ENCODE measurements at places on chromosomes 11 and 22. TPM values are rescaled to one million over a fixed set of nuclear protein-coding genes. Genes with fewer than 3 reads are reported as not detected.

DNA sequence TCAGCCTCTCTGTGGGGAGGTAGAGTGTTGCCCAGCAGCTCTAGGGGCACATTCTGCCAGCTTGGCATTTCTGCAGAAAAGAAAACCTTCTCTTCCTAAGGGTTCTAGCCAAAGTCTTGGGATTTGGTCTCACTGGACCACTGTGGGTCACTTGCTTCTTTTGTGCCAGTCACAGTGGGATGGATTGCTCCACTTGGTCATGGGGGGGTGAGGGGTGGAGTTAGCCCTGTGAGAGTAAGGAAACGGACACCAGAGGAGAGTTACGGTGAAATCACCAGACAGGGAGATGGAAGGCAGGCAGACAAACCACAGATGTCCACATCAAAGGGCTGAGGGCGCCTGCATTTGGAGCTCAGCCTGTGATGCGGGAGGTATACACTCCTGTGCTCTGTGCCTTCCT, 10.8 kb downstream of the SGSM1 start:
- H3K27me3 ChIP-seq = no peaks in the 10 kb centered on the region
- no peak for DNase-seq
- peaks cover 2% of the 10 kb centered on the region for H3K36me3 ChIP-seq

GRCh38 chr11:70876685-70877084, 375.7 kb downstream of the SHANK2 start:
- DNase-seq = no peak
- no peaks in the 10 kb centered on the region for H3K4me1 ChIP-seq
- H3K36me3 ChIP-seq = no peaks in the 10 kb centered on the region
- peaks cover 8% of the 10 kb centered on the region for H3K27me3 ChIP-seq
- H3K27ac ChIP-seq = no peak overlapping the region

DNA sequence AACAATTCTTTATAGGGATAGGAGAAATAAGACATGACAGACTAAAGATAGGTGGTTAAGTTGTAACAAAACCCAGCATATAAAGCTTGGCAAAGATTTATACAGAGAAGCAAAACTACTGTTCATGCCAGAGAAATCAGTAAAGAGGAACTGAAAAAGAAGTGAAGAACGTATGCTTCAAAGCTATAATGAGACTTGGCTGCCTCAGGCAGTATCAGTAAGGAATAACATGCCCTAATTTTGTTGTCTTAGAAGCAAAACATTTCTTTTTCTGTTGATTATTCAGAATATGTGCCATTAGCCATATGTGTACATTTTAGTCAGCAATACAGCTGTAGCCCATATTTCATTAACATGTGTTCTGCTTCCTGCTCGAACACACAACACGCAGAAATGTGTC, 403.2 kb downstream of the NELL1 start:
- H3K4me1 ChIP-seq = no peaks in the 10 kb centered on the region
- no peak for DNase-seq
- no peaks in the 10 kb centered on the region for H3K36me3 ChIP-seq
- H3K27me3 ChIP-seq = no peaks in the 10 kb centered on the region
- no peak overlapping the region for H3K4me3 ChIP-seq
- H3K27ac ChIP-seq = no peak overlapping the region

DNA sequence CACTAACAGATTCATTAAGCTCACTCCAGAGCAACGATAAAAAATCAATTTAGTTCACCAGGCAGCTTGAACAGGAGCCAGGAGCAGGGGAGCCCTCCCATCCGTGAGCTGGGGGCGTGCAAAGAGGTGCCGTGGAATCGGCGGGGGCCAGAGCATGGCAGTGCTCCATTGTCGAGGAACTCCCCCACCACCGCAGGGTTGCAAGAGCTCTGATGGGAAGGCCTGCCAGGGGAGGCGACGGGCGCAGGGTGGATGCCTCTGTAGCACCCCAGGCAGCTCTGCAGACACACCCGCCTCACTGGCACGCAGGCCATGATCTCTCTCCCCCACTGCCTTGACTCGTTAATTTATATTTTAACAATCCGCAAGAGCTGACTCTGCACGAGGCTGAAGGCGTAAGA, 433.2 kb downstream of the MIAT start:
- H3K27me3 ChIP-seq = peaks cover 13% of the 10 kb centered on the region
- H3K4me1 ChIP-seq = no peaks in the 10 kb centered on the region
- H3K4me3 ChIP-seq = no peak overlapping the region
- DNase-seq = no peak

DNA sequence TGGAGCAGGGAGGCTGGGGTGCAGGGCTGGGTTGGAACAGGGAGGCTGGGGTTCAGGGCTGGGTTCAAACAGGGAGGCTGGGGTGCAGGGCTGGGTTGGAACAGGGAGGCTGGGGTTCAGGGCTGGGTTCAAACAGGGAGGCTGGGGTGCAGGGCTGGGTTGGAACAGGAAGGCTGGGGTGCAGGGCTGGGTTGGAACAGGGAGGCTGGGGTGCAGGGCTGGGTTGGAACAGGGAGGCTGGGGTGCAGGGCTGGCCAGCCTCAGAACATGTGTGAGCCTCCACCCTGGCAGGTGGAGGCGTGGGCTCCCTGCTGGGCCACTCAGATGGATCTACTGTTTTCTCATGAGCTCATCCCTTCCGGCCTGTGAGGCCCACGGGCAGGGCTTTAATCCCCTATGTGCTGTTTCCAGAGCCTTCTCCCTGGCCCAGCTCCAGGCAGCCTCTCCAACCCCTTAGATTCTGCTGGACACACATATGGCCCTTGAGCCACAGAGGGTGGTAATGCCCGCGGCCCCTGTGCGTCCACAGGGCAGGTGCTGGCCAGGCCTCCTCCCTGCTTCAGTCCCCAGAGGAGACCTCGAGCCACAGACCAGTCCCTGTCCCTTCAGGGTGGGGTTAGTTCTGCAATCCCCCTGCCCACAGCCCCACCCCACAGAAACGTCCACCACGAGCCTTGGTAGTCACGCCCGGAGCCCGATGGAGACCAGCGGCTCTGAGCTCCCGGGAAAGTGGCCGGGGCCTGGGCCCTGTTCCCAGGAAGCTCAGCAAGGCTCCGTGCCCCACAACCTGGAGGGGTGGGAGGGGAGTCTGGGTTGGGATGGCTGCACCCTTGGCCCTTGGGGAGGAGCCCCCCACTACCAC, 197.9 kb downstream of the BRD1 start:
- peaks cover 3% of the 10 kb centered on the region for H3K36me3 ChIP-seq
- no peaks in the 10 kb centered on the region for H3K4me1 ChIP-seq
- no peaks in the 10 kb centered on the region for H3K27me3 ChIP-seq
- H3K27ac ChIP-seq = no peak overlapping the region
- H3K4me3 ChIP-seq = no peak overlapping the region

DNA sequence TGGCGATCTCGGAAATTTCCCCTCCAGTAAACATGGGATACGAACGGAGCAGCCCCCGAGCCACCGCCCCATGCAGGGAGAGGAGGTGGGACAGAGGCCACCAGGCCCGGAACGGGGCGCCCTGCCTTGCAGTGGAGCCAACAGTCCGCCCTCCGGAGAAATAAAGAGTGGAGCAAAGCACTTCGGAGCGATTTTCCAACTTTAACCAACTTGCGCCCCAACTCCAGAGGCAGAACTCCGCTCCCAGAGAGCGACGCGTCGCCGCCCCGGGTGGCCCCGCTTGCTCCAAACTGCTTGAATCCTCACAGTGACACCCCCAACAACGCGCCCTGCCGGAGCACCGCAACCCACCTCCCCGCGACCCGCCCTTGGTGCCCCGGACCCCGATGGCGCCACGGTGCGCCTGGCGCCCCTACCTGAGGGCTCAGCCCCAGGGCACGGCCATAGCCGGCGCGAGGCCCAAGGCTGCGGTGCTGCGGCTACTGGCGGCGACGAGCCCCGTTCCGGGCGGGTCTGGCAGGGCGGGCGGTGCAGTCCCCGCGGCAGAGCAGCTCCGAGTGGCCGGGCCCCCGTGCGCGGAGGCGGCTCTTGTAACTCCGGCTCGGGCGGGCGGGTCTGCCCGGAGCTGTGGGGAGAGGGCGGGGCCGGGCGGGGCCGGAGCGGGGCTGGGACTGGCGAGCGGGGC, at the start of gene AHNAK:
TSS of gene AHNAK (minus strand) at position 563 of the 685 bp plus-strand sequence. CDS start 10,708 bp downstream, outside the sequence.
- DNase-seq = peak; percentile 85
- peak within 1 kb of the TSS; percentile 83 for H3K4me3 ChIP-seq
- peaks cover 69% of the 10 kb centered on the region for H3K4me1 ChIP-seq
- H3K36me3 ChIP-seq = peaks cover 1% of the 10 kb centered on the region

GRCh38 chr22:22109693-22110466, 127.3 kb upstream of the TOP3B start:
- peaks cover 4% of the 10 kb centered on the region for H3K27me3 ChIP-seq
- H3K4me1 ChIP-seq = peaks cover 15% of the 10 kb centered on the region
- H3K36me3 ChIP-seq = no peaks in the 10 kb centered on the region
- no peak for DNase-seq

DNA sequence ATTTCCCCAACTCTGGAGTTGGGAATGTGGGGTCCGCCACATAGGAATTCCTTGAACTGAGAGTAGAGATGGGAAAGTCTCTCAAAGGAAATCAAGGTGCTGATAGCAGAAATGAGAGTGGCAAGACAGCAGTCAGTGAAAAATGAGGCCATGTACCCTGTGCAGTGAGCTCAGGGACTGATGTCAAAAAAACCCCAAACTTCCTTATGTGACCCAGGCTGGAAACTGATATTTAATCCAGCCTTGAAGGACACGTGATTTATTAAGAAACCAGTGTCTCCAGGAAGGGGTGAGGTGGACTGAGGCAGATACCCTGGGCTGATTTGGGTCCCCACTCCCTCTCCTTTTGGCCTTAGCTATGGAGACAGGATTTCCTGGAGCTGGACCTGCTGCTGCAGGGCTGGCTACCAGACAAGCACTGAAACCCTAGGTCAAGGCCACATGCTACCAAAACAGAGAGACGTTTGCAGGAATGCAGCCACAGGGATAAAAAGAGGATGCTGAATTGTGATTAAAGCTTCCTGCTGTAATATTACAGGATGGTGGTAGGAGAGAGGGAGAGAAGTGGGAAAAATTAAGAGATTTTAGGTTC, 25.3 kb upstream of the FCHSD2 start:
- H3K36me3 ChIP-seq = no peaks in the 10 kb centered on the region
- no peaks in the 10 kb centered on the region for H3K4me1 ChIP-seq
- H3K27me3 ChIP-seq = peaks cover 4% of the 10 kb centered on the region

GRCh38 chr11:11387622-11388305, 34.7 kb upstream of the CSNK2A3 start:
- no peak overlapping the region for H3K4me3 ChIP-seq
- no peak for DNase-seq
- no peak overlapping the region for H3K27ac ChIP-seq
- no peaks in the 10 kb centered on the region for H3K36me3 ChIP-seq
- no peaks in the 10 kb centered on the region for H3K4me1 ChIP-seq
- H3K27me3 ChIP-seq = no peaks in the 10 kb centered on the region

DNA sequence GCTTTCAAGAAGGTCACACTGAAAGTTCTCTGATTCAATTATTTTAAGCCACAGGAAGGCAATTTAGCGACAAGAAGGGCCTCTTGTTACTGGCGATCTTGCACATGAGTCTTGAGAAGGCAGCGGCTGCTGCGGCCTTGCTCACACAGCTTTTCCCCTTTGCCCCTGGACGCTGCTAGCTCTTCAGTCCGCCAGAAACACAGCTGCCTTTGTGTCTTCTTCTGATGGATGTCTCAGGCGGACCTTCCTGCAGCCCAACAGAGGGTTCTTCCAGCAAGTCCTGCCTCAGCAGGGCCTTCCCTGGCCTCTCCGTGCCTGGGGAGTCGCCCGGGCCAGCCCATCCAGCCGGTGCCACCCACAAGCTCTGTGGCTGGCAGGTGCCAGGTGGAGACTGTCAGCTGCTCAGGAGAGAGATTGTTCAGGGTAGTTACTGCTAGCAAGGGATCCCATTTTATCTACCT, 59.4 kb downstream of the PKNOX2 start:
- H3K4me1 ChIP-seq = no peaks in the 10 kb centered on the region
- no peak overlapping the region for H3K4me3 ChIP-seq
- H3K27ac ChIP-seq = no peak overlapping the region
- no peak for DNase-seq
- H3K36me3 ChIP-seq = no peaks in the 10 kb centered on the region
- peaks cover 2% of the 10 kb centered on the region for H3K27me3 ChIP-seq

DNA sequence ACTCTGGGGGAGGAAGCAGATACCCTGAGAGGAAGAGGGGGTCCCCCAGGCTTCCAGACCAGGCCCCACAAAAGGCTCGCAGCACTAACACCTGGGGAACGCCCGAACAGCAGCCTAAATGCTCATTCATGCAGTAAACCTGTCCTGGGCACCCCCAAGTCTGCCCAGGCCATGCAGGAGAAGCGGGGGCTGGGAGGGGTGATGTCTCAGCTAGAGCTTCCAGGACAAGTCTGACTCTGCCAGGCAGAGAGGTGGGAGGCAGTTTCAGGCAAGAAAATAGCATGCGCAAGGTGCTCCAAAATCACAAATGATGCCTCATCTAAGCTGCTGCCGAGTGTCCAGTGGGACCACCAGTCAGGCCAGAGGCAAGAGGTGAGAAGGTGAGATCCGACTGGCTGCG, 14.6 kb downstream of the CABP7 start:
- H3K4me3 ChIP-seq = no peak overlapping the region
- H3K27me3 ChIP-seq = no peaks in the 10 kb centered on the region
- no peaks in the 10 kb centered on the region for H3K36me3 ChIP-seq
- H3K4me1 ChIP-seq = no peaks in the 10 kb centered on the region

DNA sequence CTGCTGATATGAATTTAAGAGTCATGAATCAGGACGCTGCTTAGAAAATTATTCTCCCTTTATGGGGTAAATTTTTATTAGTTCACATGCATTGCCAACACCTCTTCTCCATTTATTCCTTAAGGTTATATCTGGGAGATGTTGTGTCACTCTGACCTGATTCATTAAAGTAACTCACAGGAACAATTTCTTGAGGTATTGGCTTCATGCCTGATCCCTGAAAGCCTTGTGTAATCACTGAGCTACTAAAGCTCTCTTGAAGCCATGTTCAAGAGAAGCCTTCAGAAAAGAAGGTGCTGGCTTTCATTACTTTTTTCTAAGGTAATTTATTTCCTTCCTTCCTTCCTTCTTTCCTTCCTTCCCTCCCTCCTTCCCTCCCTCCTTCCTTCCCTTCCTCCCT, 420.6 kb downstream of the RAB38 start:
- no peak overlapping the region for H3K27ac ChIP-seq
- H3K36me3 ChIP-seq = no peaks in the 10 kb centered on the region
- no peak overlapping the region for H3K4me3 ChIP-seq
- DNase-seq = no peak
- H3K27me3 ChIP-seq = no peaks in the 10 kb centered on the region
- no peaks in the 10 kb centered on the region for H3K4me1 ChIP-seq

DNA sequence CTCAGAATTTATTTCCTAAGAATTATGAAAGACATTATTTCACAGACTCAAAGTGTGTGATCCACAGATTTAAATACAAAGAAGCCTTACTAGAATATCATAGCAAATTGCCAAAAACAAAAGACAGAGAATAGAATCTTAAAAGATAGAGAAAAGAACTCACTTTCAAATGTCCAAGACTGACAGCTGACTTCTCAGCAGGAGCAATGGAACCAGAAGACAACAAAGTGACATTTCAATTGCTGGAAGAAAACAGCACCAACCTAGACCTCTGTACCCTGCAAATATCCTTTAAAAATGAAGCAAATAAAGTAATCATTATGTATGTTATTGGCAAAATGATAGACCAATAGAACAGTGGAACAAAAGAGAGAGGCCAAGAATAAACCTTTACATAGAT, 109.2 kb downstream of the TTC17 start:
- H3K4me1 ChIP-seq = no peaks in the 10 kb centered on the region
- no peak for DNase-seq
- peaks cover 47% of the 10 kb centered on the region for H3K36me3 ChIP-seq
- no peak overlapping the region for H3K27ac ChIP-seq
- no peaks in the 10 kb centered on the region for H3K27me3 ChIP-seq

Gene VSTM5
- not detected for total RNA-seq

Gene DERL3
- 5.2 TPM for total RNA-seq

Gene CHRNA10
- 0.91 TPM for total RNA-seq

Gene TUB
- total RNA-seq = 0.48 TPM

Gene F2
- not detected for total RNA-seq

Gene CCDC89
- not detected for total RNA-seq

Gene HEPN1
- not detected for total RNA-seq

Gene CRYBA4
- not detected for total RNA-seq

Gene CFAP300
- not detected for total RNA-seq
